ENCODE measurements at places on chromosomes 2 and 18. TPM values are rescaled to one million over a fixed set of nuclear protein-coding genes. Genes with fewer than 3 reads are reported as not detected.

The MBD2 gene
- 292 TPM for total RNA-seq

The POTEC gene
- total RNA-seq, result not detected

The INPP5D gene
- total RNA-seq, result 0.83 TPM

The CREG2 gene
- under 0.01 TPM for total RNA-seq

The FEV gene
- total RNA-seq, result not detected

The RFX8 gene
- 2.8 TPM for total RNA-seq

The CD8A gene
- total RNA-seq, result not detected

The ANKRD30B gene
- 0.23 TPM for total RNA-seq

The CDK15 gene
- total RNA-seq, result 0.23 TPM

The EGR4 gene
- not detected for total RNA-seq

The SMYD1 gene
- total RNA-seq, result not detected

The TMEM247 gene
- not detected for total RNA-seq

The PARD3B gene
- 19.1 TPM for total RNA-seq

The TUBA3E gene
- total RNA-seq, result not detected

The RAB17 gene
- total RNA-seq, result 0.45 TPM
